CD4-positive, alpha-beta T cell treated with Interleukin-1 beta for 1 hour (primary cell): ENCODE measurements at places on chromosomes 1 and 21.

DNA sequence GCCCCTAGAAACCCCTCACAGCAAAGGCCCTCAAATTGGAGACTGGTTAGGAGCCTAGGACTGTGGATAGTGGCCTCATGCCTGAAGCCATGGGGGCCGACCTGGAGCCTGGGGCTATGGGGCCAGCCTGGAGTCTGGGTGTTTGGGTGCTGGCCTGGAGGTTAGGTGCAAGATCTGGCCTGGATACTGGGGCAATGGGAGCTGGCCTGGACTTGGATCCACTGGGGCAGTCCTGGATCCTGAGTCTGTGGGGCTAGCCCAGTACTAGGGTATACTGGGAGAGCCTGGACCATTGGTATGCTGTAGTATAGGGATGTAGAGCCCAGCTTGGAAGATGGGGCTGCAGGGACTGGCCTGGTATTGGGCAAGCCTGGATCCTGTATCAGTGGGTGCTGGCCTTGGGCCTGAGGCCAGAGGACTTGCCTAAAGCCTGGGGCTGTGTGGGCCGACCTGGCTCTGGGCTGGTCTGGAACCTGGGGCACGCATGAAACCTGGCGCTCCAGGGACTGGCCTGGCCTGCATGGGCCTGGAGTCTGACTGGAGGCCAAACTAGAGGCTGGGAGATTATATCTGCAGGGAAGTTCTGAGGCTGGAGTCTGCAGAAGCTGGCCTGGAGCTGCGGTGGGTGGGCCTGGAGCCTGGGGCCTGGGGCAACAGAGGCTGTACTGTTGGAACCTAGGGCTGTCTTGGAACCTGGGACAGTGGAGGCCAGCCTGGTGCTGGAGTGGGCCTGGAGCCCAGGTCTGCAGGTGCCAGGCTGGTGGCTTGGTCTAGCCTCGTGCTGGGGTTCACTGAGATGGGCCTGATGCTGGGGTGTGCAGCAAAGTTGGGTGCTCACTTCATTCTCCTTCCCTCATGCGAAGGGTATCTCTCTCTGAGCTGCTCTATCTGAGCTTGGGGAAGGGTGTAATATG is 12.6 kb upstream of the DENND1B start:
- no peak for DNase-seq

GRCh38 chr1:205042911-205043806 is at the start of gene CNTN2:
TSS of gene CNTN2 (plus strand) at chr1:205043212. CDS start at chr1:205053186, 9,974 bp downstream.
- no peak for DNase-seq

- no peak for DNase-seq
These were observed 90.9 kb downstream of the KIRREL1 start for GRCh38 chr1:158084336-158084735.

DNA sequence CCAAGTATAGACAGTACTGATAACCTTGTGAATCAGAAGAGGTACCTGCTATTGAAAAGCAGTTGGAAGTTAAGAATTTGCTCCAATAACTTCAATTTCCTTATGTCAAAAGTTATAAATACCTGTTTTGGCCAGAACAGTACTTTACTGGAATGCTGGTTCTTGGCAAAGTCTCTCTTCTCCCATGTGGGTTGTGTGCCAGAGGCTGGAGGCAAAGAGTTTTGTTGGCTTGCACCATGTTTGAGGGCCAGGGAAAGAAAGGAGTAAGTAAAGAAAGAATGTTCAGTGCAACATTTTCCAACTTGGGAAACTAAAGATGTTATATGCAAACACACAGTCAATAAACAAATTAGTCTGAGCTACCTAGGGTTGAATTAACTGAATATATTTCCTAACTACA is 67.0 kb upstream of the DYNLT5 start:
- no peak for DNase-seq

DNA sequence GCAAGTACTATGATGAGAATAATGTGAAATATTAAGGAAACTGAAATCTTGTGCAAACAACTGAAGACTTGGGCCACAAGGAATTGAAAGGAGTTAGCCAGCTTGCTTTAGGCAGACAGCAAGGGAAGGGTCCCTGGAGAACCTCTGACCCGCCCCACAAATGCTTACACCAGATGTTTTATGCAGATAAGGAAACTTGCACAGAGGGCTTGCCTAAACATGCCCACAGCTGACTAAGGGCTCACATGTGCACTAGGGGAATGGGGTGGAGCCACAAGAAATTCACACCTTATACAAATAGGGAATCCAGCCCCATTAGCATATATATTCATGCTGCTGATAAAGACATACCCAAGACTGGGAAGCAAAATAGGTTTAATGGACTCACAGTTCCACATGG is 86.1 kb upstream of the CYYR1 start:
- DNase-seq = no peak

- DNase-seq = peak; percentile 90
These were observed 8.1 kb upstream of the TRAF3IP3 start for GRCh38 chr1:209747580-209748262.

DNA sequence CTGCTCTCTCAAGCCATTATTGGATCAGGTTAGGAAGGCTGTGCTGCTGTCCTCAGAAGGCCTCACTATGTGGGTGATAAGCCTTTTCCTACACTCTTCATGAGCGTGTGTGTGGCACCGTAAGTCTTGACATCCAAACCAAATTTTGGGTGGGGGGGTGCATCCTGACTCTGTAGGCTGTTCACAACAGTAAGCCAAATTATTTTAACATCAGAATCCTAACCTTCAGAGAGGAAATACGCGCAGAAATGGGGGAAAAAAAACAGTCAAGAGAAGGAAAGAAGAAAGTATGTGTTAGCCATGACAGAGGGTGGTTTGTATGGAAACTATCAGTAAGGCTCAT is 21.0 kb downstream of the STPG1 start:
- DNase-seq = no peak

- no peak for DNase-seq
These were observed 133.4 kb upstream of the FGGY start for GRCh38 chr1:59163268-59164092.

- DNase-seq = no peak
These were observed 68.1 kb upstream of the SLC45A1 start for GRCh38 chr1:8249838-8250237.

DNA sequence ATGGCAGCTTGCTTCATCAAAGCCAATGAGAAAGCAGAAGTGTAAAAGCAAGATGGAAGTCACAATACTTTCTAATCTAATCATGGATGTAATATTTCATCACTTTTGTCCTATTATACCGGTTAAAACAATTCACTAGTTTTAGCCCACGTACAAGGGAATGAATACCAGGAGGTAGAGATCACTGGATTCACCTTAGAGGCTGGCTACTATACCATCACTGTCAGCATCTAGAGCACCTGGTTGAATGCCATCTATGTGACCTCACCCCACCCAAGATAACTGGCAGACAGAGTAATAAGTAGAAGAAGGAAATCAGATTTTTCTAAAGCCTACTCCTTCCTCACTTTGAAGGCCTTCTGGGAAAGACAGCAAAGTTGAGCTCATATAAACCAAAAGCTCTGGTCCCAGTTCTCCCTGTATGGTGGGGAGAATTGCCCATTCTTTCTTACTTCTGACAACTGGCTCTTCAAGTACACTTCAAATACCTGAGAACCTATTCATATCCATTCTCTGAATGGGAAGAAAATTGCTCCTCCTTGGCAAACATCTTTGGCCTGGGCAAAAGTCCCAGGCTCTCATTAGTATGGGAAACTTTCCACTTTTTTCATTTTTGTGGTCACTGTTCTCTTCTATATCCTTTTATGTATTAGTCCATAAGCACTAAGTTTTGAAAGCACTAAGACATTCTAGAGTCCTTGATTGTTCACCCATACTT is 24.8 kb downstream of the HSD3B1 start:
- DNase-seq = no peak

DNA sequence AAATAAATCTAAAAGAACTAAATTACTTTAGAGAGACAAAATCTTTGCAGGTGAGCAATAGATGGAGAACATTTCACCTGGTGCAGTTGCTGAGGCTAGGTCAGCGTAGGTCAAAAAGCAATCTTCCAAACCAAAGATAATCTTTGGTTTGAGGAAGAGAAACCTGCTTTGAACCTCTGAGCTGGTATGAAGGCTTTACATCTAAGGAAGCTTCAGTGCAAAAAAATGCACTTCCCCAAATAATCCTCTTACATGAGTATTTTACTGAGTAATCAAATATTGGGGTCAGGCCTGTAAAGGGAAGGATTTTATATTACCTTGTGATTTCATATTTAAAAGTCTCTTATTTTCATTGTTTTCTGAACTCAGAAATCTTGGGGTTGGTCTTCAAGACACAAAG is 223.6 kb downstream of the SRGAP2C start:
- DNase-seq = no peak

DNA sequence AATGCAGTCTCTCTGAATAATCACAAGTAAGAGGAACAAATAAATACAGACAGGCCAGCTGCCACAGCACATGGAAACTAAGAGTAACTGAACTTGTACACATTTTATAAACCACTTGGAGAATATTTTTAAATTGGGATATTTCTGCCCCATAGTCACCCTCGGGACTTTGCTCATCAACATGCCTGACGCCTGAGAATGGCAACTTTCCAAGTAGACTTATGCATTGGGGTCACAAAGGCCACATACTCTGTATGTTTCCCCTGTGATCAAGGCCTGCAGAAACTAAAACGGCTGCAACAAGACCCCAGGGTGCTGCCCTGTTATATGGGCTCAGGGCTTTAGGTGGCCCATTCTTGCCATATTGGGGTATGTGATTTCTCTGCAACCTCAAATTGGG is 38.3 kb upstream of the GJA5 start:
- DNase-seq = no peak

- DNase-seq = no peak
These were observed 8.0 kb upstream of the MYBPHL start for GRCh38 chr1:109314795-109315194.

DNA sequence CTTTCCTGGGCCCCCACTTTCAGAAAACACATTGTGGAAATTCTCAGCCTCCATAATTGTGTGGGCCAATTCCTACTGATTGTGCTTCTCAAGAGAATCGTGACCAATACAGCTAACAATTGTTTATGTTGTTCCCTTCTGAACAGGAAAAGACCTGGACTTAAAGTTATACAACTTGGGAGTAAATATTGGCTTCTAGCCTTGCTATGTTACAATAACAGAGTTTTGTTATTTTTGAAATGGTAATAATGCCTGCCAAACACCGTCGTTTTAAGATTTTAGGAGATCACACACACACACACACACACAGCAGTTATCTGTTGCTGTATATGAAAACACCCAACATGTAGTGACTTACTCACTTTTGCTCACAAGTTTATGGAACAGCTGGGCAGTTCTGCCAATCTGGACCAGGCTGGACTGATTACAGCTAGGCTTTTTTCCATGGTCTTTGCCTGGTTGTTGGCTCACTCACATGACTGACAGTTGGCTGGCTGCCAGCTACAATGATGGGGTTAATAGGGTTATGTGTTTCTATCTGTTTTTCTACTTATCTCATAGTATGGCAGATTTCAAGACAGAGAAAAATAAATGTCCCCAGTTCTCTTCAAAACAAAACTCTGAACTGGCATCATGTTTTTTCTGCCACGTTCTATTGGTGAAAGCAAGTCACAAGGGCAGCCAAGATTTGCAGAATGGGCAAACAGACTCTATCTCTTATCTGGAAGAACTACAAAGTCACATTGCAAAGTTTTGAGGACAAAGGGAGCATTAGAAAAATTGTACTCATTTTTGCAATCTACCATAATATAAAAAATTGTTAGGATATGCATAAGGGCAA is 447.5 kb downstream of the NEGR1 start:
- DNase-seq = no peak

DNA sequence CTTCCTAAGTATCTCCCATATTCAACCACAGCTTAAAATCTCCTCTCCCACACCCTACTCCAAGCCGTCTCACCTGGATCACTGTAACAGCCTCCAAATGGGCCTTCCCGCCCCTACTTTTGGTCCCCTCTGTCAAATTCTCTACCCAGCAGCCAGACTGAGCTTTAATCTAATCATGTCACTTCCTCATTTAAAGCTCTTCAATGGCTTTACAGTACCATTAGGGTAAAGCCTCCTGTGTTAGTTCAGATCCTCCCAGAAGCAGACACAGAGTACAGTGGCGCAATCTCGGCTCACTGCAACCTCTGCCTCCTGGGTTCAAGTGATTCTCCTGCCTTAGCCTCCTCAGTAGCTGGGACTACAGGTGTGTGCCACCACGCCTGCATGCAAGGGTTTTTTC is 46.8 kb upstream of the PSEN2 start:
- DNase-seq = no peak

- peak; percentile 36 for DNase-seq
These were observed 64.7 kb downstream of the SLC35A3 start for GRCh38 chr1:100034470-100034869.
